Cortex of kidney (tissue), 1 donor: ENCODE measurements at places on chromosomes 3 and 15.

- no peak for DNase-seq
Measured at GRCh38 chr3:118544458-118544857, 490.2 kb downstream of the IGSF11 start.

DNA sequence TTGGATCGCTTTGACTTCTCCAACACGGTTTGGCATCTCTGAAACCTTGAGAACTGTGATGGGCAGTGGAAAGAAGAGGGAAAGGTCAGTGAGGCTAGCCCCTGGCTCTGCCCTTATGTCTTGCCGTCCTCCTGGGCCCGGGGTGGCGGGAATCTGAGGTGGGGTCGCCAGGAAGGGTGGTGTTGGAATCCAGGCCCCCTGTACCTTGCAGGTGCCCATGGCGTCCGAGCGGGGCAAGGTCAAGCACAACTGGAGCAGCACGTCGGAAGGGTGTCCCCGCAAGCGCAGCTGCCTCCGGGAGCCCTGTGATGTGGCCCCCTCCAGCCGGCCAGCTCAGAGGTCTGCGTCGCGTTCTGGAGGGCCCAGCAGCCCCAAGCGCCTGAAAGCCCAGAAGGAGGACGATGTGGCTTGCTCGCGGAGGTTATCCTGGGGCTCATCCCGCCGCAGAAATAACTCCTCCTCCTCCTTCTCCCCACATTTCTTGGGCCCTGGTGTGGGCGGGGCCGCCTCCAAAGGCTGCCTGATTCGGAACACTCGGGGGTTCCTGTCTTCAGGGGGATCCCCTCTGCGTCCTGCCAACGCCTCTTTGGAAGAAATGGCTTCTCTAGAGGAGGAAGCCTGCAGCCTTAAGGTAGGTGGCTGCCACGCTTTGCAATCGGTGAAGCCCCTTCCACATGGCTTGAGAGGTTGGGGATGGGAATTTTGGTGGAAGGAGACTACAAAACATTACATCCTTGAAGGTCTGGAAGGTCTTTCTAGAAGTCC, 907 bp downstream of the TATDN2 start:
- DNase-seq, result no peak

DNA sequence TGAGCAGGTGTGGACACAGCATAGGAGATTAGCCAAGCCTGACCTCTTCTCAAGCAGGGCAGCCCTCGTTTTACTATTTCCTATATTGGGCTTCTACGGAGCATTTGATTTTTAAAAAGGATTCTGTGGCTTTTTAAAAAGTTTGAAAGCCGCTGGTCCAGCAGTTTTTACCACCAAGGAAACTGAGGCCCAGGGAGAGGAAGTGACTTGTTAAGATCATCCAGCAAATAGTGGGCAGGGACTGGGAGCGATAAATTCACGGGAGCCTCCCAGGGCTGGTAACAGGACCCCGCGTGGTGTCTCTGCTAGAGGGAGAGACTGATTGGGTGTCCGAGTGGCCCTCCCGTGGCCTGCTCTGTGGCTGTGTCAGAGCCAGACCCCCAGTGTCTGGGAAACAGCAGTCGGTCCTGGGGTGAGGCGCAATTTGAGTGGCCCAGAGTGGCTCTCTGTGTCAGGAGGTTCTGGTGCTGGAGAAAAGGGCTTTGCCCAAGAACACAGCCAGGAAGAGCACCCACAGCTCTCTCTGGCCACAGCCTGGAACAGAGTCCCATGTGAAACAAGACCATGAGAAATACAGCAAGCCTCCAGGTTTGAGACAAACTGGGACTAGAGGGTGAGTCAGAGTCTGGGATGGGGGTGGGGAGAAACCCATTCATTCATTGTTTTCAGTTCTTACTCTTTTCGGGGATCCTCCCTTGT, 4.2 kb downstream of the FURIN start:
- DNase-seq, result no peak

DNA sequence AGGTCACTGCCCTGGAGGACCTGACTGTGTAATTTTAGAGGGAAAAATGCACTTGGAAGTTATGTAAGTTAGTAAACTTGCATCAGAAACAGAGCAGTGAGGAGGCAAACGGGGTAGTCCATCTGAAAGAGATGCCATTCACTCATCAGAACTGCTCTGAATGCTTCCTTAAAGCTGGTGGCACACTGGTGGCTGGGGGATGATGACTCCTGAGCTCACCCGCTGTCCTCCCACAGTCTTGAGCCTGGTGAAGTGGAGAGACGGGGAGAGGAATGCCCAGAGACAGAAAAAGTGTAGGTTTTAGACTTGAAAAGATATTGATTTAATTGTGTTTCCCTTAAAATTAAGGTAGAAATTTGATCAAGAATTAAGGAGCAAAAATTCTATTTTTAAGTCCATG, 46.5 kb upstream of the LARS2 start:
- DNase-seq, result no peak

DNA sequence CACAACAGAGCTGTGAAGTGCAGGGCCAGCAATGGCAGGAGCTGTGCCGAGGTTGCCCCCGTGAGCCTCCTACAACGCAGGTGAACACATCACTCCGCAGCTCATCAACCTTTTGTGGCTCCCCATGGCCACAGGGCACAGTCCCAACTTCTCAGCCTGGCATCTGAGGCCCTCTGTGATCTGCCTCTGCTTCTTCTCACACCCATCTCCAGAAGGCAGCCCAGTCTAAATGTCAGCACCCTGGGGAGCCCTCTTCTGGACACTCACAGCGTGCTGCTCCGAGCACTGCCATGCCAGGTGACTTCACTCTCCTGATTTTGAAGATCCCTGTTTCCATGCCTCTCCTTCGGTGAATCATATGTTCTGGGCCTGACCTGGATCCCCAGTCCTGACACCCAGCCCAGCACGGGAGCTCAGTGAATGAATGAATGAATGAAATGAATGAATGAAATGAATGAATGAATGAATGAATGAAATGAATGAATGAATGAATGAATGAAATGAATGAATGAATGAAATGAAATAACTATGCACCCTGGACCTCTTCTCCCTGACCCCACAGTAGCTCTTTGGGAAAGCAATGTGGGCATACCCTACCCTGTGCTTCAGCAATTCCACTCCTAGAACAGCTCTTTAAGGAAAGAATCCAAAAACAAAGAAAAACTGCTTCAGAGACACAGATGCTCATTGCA, 17.9 kb upstream of the SKIC8 start:
- DNase-seq, result no peak

GRCh38 chr15:78855746-78856145, 16.9 kb upstream of the MORF4L1 start:
- no peak for DNase-seq

- no peak for DNase-seq
Measured at GRCh38 chr3:14761121-14761672, 57.6 kb upstream of the FGD5 start.

DNA sequence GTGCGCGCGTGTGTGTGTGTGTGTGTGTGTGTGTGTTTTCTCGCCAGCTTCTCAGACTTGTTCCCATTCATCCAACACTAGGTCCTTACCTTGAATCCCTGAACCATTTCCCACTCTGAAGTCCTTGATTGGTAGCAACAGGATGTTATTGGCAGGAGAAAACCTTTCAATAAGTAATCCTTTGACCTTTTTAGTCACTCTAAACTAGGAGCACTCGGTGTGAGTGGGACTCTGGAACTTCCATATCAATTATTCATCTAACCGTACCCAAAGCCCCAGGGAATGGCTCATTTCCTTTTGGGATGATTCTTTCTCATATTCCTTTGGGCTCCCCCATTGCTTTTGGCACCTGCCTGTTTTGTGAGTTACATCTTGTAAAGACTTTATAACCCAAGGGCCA, 140.2 kb upstream of the SPRED1 start:
- no peak for DNase-seq

GRCh38 chr3:55484801-55485791, 2.0 kb downstream of the WNT5A start:
- no peak for DNase-seq

GRCh38 chr3:46206282-46207015, 1.7 kb downstream of the CCR1 start:
- DNase-seq, result no peak

DNA sequence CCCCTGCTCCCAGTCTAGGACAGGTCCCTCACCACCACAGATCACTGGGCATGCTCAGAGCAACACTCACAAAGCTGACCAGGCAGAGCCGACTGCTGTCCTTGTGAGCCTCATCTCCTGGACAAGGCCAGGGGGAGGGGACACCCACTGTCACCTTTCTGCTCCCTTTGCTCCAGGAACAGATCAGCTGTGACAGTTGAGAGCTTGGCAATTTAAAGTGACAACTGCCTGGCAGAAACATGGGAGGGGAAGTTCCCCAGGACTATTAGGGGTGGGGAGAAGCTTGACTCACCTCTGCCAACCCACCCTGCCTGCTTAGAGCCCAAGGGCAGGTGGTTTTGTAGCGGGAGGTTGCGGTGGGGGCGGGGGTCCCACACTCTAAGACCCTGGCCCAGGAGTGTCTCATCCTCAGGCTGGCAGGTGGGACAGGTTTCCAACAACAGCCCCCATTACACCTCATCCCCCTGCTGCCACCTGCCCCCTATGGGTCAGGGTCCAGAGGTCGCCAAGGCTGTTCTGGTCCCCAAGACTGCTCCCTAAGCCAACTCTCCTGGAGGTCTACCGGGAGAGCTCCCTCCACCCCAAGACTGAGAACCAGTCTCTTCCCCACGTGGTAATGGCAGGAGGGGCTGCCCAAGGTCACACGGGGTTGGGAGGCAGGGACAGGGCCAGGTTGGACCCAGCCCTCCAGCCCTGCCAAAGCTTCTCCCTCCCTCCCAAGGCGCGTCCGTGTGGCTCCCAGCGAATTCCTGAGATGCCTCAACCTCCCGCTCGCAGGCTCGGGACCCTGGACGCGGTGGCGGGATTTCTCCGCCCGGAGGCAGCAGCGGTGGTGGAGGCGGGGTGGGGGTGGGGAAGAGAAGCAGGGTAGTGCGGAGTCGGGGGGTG, 80.4 kb downstream of the IQSEC1 start:
- DNase-seq, result no peak

DNA sequence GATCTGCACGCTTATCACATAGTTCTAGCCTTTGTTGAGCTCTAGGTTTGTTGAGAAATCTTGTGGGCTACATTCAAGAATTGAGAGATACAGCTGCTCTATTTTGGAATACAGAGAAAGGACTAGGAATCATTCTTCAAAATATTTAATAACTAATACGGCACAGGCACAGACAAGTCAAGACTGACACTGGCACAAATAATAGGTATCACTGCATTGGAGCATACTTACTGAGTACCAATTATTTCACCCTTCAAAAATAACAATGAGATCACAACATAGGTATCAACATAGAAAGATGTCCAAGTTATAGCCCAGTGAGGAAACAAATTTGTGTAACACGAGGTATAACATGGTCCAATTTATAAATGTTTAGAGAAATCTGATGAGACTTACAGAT, 133.7 kb upstream of the TSC22D2 start:
- DNase-seq, result no peak

GRCh38 chr15:83163032-83163431, 44.6 kb downstream of the HDGFL3 start:
- no peak for DNase-seq

- no peak for DNase-seq
Measured at GRCh38 chr3:30471066-30471465, 135.3 kb upstream of the TGFBR2 start.

DNA sequence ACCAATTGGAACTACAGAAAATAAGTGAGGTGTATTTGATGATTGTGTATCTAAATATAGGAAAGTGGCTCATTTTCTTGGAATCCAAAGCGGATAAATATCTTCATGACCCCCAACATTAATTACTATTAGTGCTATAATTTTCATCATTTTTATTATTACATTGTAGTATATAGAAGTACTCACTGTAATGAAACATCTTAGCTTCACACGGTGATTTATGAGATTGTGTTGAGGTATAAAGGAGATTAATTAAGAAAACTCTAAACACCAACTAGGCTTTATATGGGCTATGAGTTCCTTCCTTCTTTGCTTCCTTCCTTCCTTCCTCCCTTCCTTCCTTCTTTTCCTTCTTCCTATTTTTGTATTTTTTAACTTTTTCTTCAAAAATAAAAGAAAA, 52.2 kb downstream of the EPHA3 start:
- DNase-seq, result no peak

GRCh38 chr15:97875513-97876280, 84.8 kb upstream of the ARRDC4 start:
- no peak for DNase-seq

DNA sequence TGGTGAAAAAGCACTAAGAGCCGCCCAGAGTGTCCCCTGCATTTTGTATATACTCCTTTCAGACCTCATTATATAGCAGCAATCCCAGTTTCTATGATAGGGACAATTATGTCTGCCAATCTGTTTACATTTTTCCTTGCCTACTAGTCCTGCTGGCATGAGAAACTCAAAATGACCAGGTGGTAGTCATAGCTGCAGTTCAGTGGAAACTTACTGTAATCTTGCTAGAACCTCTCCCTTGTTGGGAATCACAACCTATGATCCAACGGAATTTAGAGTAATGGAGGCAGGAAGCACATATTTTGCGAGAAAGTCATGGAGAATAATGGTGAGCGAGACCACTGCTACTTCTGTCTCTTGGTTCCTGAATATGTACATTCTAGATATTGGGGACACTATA, 28.6 kb upstream of the MINAR1 start:
- no peak for DNase-seq

DNA sequence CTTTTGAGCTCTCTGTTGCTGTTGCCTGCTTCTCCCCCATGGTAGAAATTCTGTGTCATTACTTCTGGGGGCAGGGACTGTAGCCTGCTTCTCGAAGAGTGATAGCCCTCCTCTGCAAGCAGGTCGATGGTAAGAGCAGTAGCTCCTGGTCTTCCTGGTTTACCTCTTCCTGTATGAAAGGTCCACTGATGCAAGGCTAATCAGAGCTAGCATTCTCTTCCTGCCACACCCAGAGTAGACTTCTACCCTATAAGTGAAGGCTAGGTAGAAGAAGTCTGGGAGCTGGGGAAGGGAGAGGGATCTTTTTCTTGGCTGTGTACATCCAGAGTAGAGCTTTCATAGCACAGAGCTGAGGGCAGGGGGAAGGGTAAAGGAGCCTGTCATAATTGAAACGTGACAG, 357.0 kb downstream of the SQOR start:
- DNase-seq, result no peak

DNA sequence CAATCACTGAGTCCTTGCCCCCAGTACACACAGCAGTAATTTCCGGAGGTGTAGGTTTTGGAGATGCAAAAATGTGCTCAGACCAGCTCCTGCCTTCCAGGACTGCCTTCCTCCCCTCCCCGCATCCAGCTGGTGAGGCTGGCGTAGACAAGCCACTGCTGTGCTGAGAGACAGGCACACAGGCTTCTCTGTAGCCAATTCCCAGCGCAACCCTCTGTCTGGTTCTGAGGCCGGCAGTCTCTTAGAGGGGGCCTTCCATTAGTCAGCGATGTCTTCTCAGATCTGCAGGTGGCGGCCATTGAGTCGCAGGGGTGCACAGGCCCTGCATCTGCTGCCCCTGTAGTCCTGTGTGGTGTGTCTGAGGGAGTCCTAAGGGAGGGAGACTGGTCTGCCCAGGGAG, 114.4 kb downstream of the DNAJB8 start:
- DNase-seq, result no peak

DNA sequence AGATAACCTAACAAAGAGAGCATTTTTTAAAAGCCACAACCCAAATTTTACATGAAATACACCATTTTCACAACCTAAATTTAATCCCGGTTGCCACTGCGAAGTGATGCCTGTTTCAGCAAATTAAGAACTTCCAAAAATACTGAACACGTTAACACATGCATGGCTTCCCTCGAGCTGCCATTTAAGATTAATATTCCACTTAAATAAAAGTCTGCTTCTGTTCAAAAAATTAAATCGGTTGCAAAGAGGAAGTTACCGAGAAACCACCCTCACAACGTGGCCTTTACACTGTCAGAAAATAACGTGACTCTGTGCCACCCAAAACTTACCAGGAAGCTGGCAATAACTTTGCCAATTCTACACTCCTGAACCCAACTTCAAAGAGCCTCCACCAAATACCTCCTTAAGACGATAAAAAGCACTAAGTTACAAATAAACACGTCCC, 1.2 kb downstream of the TBL1XR1 start:
- no peak for DNase-seq
